ENCODE measurements at places on chromosomes 1 and 21.

- no peak overlapping the region for H3K4me3 ChIP-seq
- H3K36me3 ChIP-seq, result peaks cover 53% of the 10 kb centered on the region
- H3K27me3 ChIP-seq, result no peaks in the 10 kb centered on the region
- H3K27ac ChIP-seq, result peak overlapping the region; percentile 35
- peaks cover 37% of the 10 kb centered on the region for H3K4me1 ChIP-seq
Measured at GRCh38 chr1:41576206-41576605, 91.7 kb upstream of the EDN2 start.

DNA sequence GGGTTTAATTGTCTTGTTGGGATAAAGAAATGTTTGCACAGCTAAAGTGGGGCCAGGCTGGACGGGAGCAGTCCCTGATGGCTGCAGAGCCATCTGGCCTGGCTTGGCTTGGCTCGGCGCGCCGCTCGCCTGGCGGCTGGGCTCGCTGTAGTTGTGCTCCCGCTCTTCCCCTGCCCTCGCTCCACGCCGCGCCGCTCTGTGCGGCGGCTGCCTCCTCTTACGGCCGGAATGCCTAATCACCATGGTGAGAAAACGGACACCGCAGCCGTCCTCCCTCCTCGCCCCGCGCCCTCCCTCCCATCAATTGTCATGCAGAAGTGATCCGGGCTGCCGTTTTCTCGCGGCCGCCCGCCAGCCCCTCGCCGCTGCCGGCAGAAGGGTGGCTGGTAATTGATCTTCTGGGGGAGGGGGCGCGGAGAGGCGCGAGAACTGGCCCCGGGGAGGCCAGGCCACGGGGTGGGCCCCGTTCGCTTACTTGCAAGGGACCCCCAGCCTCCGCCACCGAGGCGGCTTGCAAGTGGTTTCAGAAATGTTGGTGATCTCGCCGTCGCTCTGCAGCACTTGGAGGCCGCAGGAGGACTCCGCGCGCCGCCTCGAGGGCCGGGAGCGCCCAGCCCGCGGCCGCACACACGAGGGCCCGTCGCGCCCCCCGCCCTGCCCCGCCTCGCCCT lies 12.4 kb downstream of the RNF220 start:
- H3K36me3 ChIP-seq, result no peaks in the 10 kb centered on the region
- peaks cover 61% of the 10 kb centered on the region for H3K27me3 ChIP-seq
- no peak overlapping the region for H3K4me3 ChIP-seq
- H3K27ac ChIP-seq, result no peak overlapping the region

GRCh38 chr1:206511362-206512057 lies 4.2 kb downstream of the RASSF5 start:
- H3K27me3 ChIP-seq, result peaks cover 25% of the 10 kb centered on the region
- no peak overlapping the region for H3K4me3 ChIP-seq
- H3K27ac ChIP-seq, result no peak overlapping the region
- DNase-seq, result no peak
- no peaks in the 10 kb centered on the region for H3K36me3 ChIP-seq

GRCh38 chr1:221718381-221719277 lies 23.3 kb downstream of the DUSP10 start:
- H3K4me1 ChIP-seq, result peaks cover 48% of the 10 kb centered on the region
- H3K4me3 ChIP-seq, result no peak overlapping the region
- no peak for DNase-seq
- peaks cover 48% of the 10 kb centered on the region for H3K36me3 ChIP-seq
- H3K27ac ChIP-seq, result no peak overlapping the region

GRCh38 chr1:236753516-236753915 lies 41.6 kb upstream of the MTR start:
- no peaks in the 10 kb centered on the region for H3K4me1 ChIP-seq
- H3K27ac ChIP-seq, result no peak overlapping the region
- H3K36me3 ChIP-seq, result no peaks in the 10 kb centered on the region
- H3K4me3 ChIP-seq, result no peak overlapping the region

- peak overlapping the region; percentile 98 for H3K4me3 ChIP-seq
- no peaks in the 10 kb centered on the region for H3K27me3 ChIP-seq
- H3K27ac ChIP-seq, result peak overlapping the region; percentile 86
- H3K4me1 ChIP-seq, result peaks cover 14% of the 10 kb centered on the region
- peak; percentile 87 for DNase-seq
- H3K36me3 ChIP-seq, result peaks cover 5% of the 10 kb centered on the region
Measured at GRCh38 chr1:145859491-145860023, 676 bp upstream of the PIAS3 start.

DNA sequence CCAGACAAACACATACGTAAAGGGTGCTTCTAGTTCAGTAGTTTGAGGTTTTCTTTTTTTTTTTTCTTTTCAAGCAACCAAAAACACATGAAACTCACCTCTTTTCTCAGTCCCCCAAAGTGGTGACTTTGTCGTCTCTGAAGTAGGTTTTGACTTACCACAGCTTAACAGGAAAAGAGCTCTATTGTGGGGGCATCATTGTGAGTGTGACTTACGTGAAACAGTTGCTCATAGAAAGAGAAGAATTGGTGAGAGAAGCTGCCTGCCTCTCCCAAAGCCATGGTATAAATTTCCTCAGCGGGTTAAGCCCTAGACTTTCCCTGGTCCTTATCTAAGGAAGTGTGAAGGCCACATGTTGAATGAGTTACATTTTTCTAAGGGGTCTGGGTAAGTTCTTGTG lies 11.9 kb downstream of the FASLG start:
- H3K36me3 ChIP-seq, result peaks cover 34% of the 10 kb centered on the region
- H3K27me3 ChIP-seq, result peaks cover 17% of the 10 kb centered on the region
- DNase-seq, result peak; percentile 59
- peak overlapping the region; percentile 77 for H3K27ac ChIP-seq

- no peak overlapping the region for H3K27ac ChIP-seq
- H3K36me3 ChIP-seq, result no peaks in the 10 kb centered on the region
- no peak for DNase-seq
- no peaks in the 10 kb centered on the region for H3K27me3 ChIP-seq
- no peak overlapping the region for H3K4me3 ChIP-seq
- H3K4me1 ChIP-seq, result no peaks in the 10 kb centered on the region
Measured at GRCh38 chr1:102531036-102531435, 534.3 kb upstream of the OLFM3 start.

DNA sequence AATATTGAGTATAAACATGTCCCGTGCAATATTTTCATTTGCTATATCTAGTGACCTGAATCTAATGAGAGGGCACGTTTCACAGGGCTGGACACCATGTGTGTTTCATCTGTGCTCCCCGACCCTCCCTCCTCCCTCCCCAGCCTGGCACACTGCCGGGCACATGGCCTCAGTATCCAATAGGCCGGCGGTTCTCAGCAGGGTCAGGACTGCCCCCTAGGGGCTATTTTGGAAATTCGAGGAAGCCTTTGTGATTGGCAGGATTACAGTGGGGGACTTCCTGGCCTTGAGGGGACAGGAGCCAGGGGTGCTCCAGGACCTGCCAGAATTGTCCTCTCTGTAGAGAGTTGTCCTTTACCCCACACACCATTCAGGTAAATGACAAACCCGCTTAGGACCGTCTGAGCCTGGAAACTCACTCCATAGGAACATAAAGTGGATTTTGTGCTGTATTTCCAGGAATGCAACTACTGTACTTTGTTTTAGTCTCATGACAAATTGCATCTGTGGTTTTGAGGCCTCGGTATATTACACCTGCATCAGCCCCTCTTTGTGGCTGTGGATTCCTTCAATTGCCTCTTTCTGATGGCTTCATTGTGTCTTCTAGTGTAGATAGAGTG lies 109.5 kb upstream of the SIM2 start:
- no peaks in the 10 kb centered on the region for H3K36me3 ChIP-seq
- H3K4me1 ChIP-seq, result peaks cover 5% of the 10 kb centered on the region
- H3K27ac ChIP-seq, result no peak overlapping the region
- DNase-seq, result peak; percentile 56
- H3K4me3 ChIP-seq, result no peak overlapping the region

GRCh38 chr1:116478621-116479020 lies 92.2 kb downstream of the CD58 start:
- H3K27ac ChIP-seq, result no peak overlapping the region
- DNase-seq, result no peak
- H3K4me3 ChIP-seq, result no peak overlapping the region
- no peaks in the 10 kb centered on the region for H3K27me3 ChIP-seq
- H3K36me3 ChIP-seq, result no peaks in the 10 kb centered on the region

- H3K36me3 ChIP-seq, result no peaks in the 10 kb centered on the region
- no peak for DNase-seq
- H3K27me3 ChIP-seq, result peaks cover 82% of the 10 kb centered on the region
- peaks cover 34% of the 10 kb centered on the region for H3K4me1 ChIP-seq
- H3K27ac ChIP-seq, result no peak overlapping the region
Measured at GRCh38 chr1:50427086-50427817, 4.0 kb upstream of the DMRTA2 start.

- H3K27ac ChIP-seq, result no peak overlapping the region
Measured at GRCh38 chr1:26702680-26703038, 6.8 kb downstream of the ARID1A start.

GRCh38 chr1:114149211-114149610 lies 4.5 kb downstream of the SYT6 start:
- H3K4me3 ChIP-seq, result no peak overlapping the region
- no peaks in the 10 kb centered on the region for H3K36me3 ChIP-seq
- H3K27ac ChIP-seq, result no peak overlapping the region
- H3K4me1 ChIP-seq, result peaks cover 3% of the 10 kb centered on the region

- H3K27ac ChIP-seq, result no peak overlapping the region
- H3K4me3 ChIP-seq, result no peak overlapping the region
- H3K27me3 ChIP-seq, result peaks cover 9% of the 10 kb centered on the region
- H3K36me3 ChIP-seq, result no peaks in the 10 kb centered on the region
Measured at GRCh38 chr1:214540324-214540723, 11.1 kb downstream of the PTPN14 start.

GRCh38 chr1:26700711-26701110 lies 4.9 kb downstream of the ARID1A start:
- no peak overlapping the region for H3K4me3 ChIP-seq
- peaks cover 20% of the 10 kb centered on the region for H3K36me3 ChIP-seq
- H3K27me3 ChIP-seq, result no peaks in the 10 kb centered on the region
- peak; percentile 26 for DNase-seq

- no peak overlapping the region for H3K27ac ChIP-seq
- peaks cover 8% of the 10 kb centered on the region for H3K4me1 ChIP-seq
- H3K36me3 ChIP-seq, result no peaks in the 10 kb centered on the region
Measured at GRCh38 chr1:227928811-227929375, 18.8 kb downstream of the WNT9A start.

DNA sequence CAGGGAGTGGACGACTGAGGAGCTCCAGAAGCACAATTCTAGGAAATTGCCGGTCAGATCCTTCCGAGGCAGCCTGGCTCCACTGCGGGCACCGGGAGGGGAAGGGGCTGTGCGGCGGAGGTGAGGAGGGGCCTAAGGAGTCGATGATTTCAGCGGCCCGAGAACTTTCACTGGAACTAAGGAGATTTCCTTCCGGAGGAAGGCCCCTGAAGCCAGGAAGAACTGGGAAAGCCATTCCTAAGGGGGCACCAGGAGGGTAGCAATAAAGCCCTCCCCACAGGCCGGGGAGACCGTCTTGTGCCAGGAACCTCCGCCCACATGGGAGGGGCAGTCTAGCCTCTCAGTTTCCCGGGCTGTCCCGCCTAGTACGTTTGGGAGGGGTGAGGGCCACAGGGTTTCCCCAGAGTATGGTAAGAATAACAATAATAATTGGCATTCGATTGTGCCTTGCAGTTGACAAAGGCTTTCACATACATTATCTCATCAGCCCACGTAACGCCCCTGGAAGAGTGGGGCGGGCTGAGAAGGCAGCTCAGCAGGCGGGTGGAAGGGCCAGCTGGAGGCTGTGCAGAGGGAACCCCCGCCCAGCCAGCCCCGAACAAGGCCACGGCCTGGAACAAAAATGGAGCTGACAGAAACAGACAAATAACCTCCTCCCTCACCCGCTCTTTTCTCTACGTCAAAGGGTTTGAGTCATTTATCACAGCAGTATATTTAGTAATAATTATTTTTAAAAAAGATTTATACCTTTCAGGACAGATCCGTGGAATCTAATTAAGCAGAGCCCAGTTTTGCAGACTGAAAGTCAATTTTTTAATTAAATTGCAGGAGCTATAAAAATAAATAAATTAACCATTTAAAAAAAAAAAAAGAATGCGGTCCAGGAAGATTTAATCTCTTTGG lies 19.8 kb downstream of the NPR1 start:
- no peaks in the 10 kb centered on the region for H3K36me3 ChIP-seq
- DNase-seq, result peak; percentile 7
- no peak overlapping the region for H3K4me3 ChIP-seq
- H3K4me1 ChIP-seq, result no peaks in the 10 kb centered on the region
- H3K27ac ChIP-seq, result no peak overlapping the region

DNA sequence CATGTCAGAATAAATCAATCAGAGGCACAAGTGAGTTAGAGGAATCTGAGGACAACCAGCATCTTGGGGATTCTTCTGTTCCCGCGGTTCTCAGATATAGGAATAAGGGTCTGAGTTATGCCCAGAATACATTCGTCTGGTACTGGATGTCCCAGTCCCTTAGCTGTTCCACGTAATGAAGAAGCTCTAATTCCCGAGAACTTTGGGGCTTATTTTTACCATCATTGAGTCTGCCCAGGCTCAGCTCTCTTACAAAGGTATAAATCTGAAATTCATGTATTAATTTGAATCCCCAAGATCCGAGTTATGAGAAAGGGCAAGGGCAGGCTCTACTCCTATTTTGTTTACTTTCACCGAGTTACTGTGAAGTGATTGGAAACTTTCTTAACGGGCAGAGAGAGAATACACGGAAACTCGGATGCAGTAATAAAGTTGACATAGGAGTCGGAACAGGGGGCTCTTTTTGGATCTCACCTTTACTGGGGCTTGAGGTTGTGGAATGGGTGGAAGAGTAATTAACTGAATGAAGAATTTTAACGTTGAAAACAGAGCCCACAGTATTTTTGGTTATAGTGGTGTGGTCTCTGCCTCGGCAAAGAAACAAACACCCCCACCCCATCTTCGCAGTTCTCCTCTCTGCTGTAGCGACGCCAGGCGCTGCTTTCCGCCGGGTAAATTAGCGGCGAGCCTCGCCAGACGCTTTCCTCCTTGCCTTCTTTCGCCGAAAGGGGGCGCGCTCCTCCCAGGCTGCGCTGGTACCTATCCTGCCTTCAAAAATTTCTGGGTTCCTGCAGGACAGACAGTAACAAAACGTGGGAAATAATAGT lies 7.1 kb downstream of the PRRX1 start:
- peaks cover 66% of the 10 kb centered on the region for H3K27me3 ChIP-seq
- peaks cover 15% of the 10 kb centered on the region for H3K4me1 ChIP-seq
- no peak overlapping the region for H3K4me3 ChIP-seq
- no peak overlapping the region for H3K27ac ChIP-seq
- peak; percentile 58 for DNase-seq

Data from activated CD8-positive, alpha-beta T cell treated with anti-CD3 and anti-CD28 coated beads for 36 hours (primary cell).